Suprapubic skin (tissue), 4 donors: ENCODE measurements at places on chromosomes 2 and 18.
A peak's percentile ranks its signal among the peaks of the same experiment; 100 is the strongest.

DNA sequence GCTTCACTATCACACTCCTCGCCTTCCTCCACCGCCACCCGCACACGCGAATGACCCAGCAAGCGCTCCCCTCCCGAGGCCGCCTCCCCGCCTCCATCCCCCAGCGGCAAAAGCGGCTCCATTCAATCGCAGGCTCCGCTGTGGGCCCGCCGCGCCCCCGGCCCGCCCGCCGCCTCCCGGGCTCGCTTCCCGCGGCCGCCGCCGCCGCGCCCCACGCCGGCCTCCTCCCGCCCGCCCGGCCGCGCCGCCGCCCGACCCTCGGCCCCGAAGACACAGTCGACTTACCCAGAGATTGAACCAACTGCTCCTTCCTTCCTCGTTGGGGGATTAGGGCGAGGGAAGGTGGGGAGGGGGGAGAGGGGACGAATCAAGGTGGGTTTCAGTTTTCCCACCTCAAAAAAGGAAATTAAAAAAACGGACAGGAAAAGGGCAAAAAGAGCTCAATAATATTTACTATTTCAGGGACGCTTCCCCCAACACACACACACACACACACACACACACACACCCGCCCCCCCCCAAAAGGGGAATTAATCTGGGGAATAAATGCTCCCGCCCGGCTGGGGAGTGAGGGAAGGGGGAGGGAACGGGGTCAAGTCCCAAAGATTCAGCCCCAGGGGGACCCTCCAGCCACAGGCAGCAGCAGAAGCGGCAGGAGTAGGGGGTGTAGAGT, 743 bp downstream of the XPO1 start:
- peak; percentile 80 for DNase-seq

GRCh38 chr18:24662412-24662821, 202.0 kb downstream of the HRH4 start:
- no peak for DNase-seq

- DNase-seq = no peak
These were observed 1.8 kb downstream of the PKP4 start for GRCh38 chr2:158458617-158458920.

GRCh38 chr2:42049221-42050009, 1.6 kb downstream of the PKDCC start:
- no peak for DNase-seq

GRCh38 chr2:55418072-55418471, 1.6 kb downstream of the CCDC88A start:
- DNase-seq = no peak

GRCh38 chr2:67833632-67834031, 229.2 kb downstream of the C1D start:
- no peak for DNase-seq

DNA sequence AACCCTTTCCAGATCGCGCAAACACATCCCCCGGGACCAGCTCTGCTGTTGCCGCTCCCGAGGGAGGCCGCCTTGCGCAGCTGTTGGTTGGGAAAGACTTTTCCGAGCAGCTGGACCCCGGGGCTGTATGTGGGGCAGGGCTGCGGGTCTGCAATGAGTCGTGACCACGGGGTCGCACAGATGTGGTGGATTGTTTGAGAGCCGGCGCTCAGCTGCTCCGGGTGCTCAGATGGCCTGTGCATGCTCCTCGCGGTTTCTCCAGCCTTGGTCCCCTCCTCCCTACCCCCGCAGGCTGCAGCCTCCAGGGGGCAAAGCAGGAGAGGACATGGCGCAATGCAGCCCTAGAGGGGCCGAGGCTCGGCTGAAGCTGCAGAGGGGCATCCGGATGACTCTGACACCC, 105.2 kb upstream of the OTOS start:
- peak; percentile 78 for DNase-seq

- DNase-seq = no peak
These were observed 3.8 kb upstream of the QPCT start for GRCh38 chr2:37340637-37341036.

- no peak for DNase-seq
These were observed 28.2 kb downstream of the DCC start for GRCh38 chr18:52367953-52368742.

- no peak for DNase-seq
These were observed 110.6 kb downstream of the MAP4K4 start for GRCh38 chr2:101808006-101808562.

- peak; percentile 34 for DNase-seq
These were observed 54.2 kb upstream of the ID2 start for GRCh38 chr2:8627692-8628085.

- no peak for DNase-seq
These were observed 139.1 kb downstream of the MEP1B start for GRCh38 chr18:32328974-32329373.

DNA sequence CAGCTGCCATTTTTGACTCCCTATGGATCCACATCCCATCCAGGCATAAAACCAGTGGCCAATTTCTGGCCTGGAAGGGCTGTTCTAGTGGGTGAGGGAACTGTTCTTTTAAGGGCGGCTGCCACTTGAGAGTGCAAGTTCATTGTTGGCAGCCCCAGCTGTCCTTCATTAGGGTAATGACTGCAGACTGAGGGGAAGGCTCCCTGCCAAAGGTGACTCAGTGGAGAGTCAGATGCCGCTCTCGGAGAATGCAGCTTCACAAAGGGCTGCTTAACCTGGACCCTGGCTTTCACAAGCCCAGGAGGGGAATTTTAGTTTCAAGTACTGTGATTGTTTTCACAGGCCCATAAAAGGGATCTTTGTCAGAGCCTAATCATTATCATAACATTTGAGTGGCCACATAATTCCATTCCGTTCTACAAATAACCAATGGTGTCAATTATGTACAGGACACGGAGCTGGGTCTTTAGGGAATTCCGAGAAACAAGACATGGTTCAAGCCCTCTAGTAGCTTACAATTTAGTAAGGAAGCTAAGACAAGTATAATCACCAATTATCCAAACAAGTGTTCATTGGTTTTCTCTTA, 235.7 kb downstream of the CDCA7 start:
- peak; percentile 68 for DNase-seq

DNA sequence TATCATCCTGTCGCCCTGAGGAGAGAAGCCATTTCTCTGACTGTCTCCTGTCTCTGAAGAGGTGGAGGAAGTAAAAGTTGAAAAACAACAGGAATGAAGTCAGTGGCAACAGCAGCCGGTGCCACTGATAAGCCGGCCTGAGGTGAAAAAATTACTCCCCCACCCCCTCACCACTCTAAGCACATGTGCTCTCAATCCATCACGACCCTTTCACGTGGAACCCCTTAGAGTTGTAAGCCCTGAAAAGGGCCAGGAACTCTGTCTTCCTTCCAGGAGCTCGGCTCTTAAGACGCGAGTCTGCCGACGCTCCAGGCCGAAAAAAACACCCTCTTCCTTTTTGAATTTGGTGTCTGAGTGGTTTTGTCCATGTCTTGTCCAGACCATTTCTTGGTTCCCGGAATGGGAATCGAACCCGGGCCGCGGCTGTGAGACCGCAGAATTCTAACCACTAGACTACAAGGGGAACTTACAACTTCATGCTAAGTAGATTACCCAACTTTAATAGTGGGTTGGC, 40.7 kb upstream of the TRIM43 start:
- no peak for DNase-seq

DNA sequence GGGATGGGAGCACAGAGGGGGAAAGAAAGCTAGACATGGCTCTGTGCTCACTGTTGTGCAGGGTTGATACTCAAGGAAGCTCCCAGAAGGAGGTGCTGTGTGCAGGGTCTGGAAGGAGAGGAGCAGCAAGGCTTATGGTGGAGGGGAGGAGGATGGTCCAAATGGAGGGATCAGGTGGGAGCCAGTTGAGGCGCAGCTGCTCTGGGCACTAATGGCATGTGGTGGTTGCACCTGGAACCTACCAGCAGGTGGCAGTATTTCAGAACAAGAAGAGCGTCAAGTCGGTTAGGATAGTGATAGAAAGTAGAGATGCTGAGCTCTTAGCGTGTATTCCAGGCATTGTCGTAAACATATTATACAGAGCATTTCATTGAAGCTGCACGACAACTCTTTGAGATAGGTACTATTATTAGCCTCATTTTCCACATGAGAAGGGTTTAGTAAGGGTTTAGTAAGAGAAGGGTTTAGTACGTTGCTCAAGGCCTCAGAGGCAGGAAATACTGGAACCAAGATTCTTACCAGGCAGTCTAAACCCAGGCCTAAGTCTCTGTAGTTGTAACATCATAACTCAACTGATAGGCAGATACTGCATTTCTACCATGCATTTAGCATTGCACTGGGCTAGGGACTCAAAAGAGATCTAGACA, 223.7 kb downstream of the CYP26B1 start:
- no peak for DNase-seq

- DNase-seq = no peak
These were observed 17.1 kb upstream of the ZNF532 start for GRCh38 chr18:58847383-58848071.

DNA sequence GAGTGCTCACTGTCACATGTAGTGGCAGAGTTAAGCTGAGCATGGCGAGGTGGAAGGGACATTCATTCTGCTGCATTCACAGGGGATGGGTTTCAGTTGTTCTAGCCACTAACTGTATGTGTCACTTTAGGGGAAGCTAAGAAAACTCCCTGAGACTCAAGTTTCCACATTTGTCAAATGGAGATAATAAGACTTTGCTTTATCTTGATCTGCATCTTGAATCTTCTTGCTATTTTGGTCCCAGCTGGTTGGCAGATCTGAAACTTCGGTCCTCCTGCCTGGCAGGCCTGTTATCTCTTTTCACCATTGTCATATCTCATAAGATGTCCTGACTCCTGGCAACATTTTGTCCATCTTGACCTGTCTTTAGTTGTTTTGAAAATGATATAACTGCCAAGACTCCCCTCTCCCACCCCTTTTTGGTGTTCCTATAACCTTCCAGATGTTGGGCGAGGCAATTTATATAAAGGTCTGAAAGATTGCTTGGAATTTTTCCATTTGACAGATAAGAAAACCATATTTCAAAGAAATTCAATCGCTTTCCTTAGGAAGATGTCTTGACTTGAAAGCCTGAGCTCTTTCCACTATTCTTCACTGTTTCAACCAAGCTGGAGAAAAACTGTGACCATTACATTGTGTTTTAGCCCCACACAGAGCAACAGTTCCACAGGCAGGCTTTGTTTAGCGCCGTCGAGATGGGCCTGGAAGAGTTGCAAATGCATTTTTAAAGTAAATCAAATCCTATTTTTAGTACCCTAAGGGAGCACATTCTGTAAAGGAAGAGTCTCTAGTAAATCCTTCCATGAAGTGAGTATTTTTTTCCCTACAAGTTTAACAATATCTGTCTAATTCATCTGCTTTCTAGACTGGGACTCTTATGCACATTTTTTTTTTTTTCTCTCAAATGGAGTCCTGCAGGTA, 33.4 kb downstream of the MYCN start:
- DNase-seq = no peak

GRCh38 chr2:98775146-98775986, 44.4 kb upstream of the MGAT4A start:
- no peak for DNase-seq

- no peak for DNase-seq
These were observed 202.4 kb downstream of the EXOC6B start for GRCh38 chr2:72623481-72623880.

DNA sequence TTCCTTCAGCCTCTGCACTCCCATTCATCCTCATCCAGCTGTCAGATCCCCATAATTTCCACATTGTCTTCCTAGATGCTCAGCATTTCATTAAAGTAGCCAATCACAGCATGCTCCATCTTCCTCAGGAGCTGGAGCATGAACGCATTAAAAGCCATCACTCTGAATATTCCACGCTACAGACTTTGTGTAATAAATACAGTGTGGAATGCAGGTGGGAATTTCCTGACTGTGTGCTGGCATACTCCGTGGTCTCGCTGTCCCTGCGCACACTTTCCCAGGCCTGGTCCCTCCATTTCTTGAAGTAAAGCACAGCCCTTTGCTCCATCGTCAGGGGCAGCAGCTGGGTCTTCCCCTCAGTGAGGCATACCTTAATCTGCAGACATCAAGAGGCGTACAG, 123.7 kb upstream of the NCK2 start:
- no peak for DNase-seq

DNA sequence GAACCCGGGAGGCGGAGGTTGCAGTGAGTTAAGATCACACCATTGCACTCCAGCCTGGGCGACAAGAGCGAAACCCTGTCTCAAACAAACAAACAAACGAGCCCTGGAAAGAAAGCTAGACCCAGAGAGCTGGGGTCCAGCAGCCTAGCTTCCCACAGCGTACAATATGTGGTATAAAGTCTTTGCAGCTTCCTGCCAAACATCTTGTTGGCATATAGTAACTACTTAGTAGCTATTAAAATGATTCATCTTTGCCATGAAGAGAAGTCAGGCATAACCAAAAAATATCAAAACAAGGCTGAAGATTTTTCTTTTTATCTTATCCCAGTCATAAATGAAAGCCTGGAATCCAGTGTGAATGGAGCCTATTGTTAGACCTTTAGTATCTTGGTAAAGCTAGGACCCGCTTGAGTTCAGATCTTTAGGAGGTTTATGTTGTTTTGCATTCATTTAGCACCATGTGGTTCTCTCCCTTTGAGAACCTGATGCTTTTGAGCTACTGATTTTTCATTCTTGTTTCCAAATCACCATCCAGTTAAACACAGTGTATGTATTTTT, 139.7 kb upstream of the NOSTRIN start:
- DNase-seq = no peak

- DNase-seq = no peak
These were observed 199.8 kb upstream of the NRP2 start for GRCh38 chr2:205482399-205483081.

DNA sequence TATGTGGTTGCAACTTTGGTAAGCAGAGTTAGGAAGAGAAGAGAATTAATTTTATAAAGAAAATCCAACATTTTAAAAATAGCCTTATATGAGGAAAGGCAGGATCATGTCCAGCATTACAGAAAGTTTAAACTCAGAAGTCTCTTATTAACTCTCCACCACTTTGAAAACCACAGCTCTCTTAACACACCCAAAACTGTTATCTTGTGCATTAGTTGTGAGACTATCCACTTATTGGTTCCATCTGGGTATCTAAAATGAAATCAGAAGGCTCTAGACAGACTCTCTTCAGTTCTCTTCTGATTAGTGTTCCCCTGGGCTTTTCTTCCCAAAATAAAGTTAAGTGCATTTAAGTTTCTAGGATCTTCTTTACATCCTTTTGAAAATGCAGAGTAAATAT, 251.5 kb downstream of the TXNL1 start:
- no peak for DNase-seq

DNA sequence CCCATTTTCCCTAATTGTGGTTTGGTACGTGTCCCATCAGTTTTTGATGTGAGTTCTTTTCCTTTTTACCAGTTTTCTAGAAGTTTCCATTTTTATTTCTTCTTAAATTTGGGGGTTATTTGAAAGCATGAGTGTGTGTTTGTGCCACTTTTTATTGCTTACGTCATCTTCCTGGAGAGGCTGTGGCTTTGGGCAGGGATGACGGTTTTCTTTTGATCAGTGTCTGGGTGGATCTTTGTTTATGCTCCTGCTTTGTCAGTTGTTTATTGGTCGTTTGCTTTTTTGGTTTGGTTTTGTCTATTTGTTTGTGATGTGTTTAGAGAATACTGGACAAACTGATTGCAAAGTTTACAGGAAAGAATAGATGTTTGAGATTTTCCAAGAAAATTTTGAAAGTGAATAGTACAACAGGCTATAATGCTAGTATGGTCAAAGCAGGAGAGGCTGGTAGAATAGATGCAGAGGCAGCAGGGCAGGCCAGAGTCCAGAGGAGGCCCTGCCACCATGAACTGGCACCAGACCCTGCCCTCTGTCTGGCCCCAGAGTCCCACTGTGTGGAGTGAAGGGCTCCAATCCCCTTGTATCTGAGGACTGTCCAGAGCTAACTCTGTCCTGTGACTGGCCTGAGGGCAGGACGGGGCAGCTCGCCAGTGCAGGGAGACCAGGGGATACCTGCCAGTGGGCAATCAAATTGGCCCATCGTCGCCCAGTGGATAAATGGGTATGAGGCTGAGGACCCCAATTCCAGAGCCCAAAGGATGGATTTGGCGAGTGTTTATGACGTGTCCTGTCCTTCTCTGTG, 23.4 kb upstream of the SNED1 start:
- DNase-seq = no peak

- peak; percentile 67 for DNase-seq
These were observed 173.0 kb downstream of the HDAC4 start for GRCh38 chr2:239227661-239228371.
